GM12878 (cell line): ENCODE measurements at places on chromosomes 11 and 22. TPM values are rescaled to one million over a fixed set of nuclear protein-coding genes. Genes with fewer than 3 reads are reported as not detected.

DNA sequence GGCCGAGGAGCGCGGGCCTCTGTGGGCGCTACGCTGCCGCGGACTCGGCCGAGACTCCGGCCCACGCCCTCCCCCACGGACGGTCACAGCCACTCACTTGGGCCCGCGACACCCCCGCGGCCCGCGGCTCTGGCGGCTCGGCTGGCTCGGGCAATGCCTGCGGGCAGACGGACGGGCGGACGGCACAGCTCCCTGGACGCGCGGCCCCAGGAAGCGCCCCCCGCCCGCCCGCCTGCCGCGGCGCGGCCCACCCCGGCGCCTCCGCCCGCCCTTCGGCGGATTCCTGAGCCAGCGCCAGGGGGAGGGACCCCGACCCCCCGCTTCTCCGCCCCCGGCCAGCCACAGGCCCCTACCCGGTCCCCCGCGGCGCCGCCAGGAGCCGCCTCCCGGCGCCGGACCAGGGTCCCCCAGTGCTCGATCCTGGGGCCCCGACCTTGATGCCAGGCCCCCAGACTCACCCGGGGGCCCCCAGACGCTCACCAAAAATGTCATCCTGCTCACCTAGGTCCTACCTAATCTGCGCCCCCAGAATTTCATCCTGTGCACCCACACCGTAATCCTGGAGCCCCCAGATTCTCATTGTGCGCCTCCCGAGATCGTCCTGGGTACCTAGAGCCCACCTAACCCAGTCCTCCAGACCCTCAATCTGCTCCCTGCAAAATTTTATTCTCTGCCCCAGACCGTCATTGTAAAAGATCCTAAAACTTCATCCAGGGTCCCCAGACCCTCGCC, at the start of gene EFEMP2:
Gene EFEMP2 (minus strand): TSS at position 215 of the 732 bp plus-strand sequence. CDS start 446 bp downstream, outside the sequence.
- no peaks in the 10 kb centered on the region; the same call in 1 of the 2 replicates for H3K36me3 ChIP-seq
- peak within 1 kb of the TSS; percentile 51 for H3K27ac ChIP-seq
- H3K27me3 ChIP-seq: no peaks in the 10 kb centered on the region
- H3K4me3 ChIP-seq: peak within 1 kb of the TSS; percentile 87
- peaks cover 11% of the 10 kb centered on the region for H3K4me1 ChIP-seq

DNA sequence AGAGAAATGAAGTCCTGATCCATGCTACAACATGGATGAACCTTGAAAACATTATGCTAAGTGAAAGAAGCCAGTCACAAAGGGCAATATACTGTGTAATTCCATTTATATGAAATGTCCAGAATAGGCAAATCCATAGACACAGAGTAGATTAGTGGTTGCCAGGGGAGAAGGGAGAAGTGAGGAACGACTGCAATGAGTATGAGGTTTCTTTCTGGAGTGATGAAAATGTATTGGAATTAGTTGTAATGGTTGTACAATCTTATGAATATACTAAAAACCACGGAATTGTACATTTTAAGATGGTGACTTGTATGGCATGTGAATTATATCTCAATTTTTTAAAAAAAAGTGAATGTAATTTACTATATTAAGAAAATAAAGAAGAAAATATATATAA, 83.1 kb upstream of the GDPD4 start:
- H3K27ac ChIP-seq: no peak overlapping the region
- peaks cover 10% of the 10 kb centered on the region for H3K36me3 ChIP-seq
- no peaks in the 10 kb centered on the region for H3K4me1 ChIP-seq

DNA sequence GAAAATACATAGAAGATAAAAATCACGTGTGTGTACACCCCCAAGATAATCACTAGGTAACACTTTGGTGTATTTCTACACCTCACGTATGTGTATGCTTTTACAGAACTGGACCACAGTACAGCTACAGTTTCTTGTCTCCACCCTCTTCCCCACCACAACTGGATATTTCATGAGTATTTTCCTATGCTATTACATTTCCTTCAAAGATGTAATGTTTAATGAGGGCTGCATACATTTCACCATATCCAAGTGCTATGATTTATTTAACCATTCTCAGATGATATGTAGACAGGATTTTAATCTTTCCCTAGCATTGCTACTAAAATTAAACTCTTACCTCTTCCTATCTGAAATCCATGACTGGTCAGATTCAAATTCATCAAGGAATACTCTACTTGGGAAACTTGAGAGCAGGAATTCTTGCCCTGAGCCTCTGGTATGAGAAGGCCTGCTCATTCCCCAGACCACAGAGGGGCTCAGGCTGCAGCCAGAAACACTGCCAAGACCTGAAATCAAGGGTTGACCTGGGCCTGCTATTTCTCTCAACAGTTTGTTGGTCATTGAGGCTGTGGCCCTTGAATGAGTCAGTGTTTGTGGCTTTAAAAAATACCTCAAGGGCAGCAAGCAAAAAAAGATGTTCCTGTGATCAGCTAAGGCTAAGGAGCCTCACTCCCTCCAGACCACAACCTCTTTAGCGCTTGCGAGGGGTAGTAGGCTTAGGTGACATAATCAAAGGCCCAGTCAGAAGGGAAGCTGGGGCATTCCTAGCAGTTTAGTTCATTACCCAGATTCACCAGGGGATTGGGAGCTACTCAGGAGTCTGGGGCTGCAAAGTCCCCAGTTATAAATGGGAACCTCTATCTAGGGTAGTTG, 55.5 kb downstream of the ABTB2 start:
- peaks cover 8% of the 10 kb centered on the region for H3K4me1 ChIP-seq
- DNase-seq: peak; percentile 45
- H3K36me3 ChIP-seq: no peaks in the 10 kb centered on the region
- H3K27me3 ChIP-seq: no peaks in the 10 kb centered on the region
- no peak overlapping the region for H3K27ac ChIP-seq
- no peak overlapping the region for H3K4me3 ChIP-seq

Gene PACSIN2
- total RNA-seq: 78.7 and 80.6 TPM in 2 replicates

- H3K36me3 ChIP-seq: no peaks in the 10 kb centered on the region
- H3K4me3 ChIP-seq: peak overlapping the region; percentile 84
- H3K4me1 ChIP-seq: peaks cover 61% of the 10 kb centered on the region
These were observed 1.8 kb downstream of the AHNAK start for GRCh38 chr11:62544581-62545436.

Gene PLA2G3
- total RNA-seq: not detected in 2 replicates

- no peaks in the 10 kb centered on the region for H3K4me1 ChIP-seq
- DNase-seq: no peak
These were observed 70.8 kb downstream of the BLID start for GRCh38 chr11:122045181-122045586.

GRCh38 chr11:85281550-85281949, 345.6 kb downstream of the DLG2 start:
- H3K27ac ChIP-seq: no peak overlapping the region
- H3K36me3 ChIP-seq: no peaks in the 10 kb centered on the region
- no peaks in the 10 kb centered on the region for H3K27me3 ChIP-seq

- peaks cover 11% of the 10 kb centered on the region for H3K4me1 ChIP-seq
- no peaks in the 10 kb centered on the region for H3K27me3 ChIP-seq
- H3K27ac ChIP-seq: peak overlapping the region; percentile 58
- peak overlapping the region; percentile 99 for H3K4me3 ChIP-seq
- no peaks in the 10 kb centered on the region for H3K36me3 ChIP-seq
- no peak for DNase-seq
These were observed 518 bp downstream of the KMT5B start for GRCh38 chr11:68212421-68213134.

GRCh38 chr11:85718991-85719807, 33.2 kb upstream of the CCDC89 start:
- H3K27ac ChIP-seq: no peak overlapping the region
- DNase-seq: no peak
- H3K4me1 ChIP-seq: no peaks in the 10 kb centered on the region
- H3K36me3 ChIP-seq: no peaks in the 10 kb centered on the region
- H3K4me3 ChIP-seq: no peak overlapping the region

DNA sequence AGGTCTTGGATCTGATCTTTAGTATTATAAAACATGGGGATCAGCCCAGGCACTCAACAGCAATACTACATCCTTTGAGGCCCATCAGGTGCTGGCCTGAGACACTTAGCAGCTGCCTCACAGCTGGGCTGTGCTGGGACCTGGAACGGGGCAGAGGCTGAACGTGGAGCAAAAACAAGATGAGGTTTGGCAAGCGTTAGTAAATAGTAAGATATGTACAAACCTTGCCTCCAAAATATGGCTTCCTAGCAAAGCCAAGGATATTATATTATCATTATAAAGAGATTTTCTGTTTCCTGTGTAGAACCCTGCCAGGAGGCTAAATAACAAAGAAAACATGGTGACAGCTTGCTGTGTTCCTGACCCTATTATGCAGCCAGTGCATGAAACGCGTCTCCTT, 60.0 kb upstream of the SPON1 start:
- H3K27ac ChIP-seq: no peak overlapping the region
- no peaks in the 10 kb centered on the region for H3K27me3 ChIP-seq
- no peak overlapping the region for H3K4me3 ChIP-seq
- no peaks in the 10 kb centered on the region for H3K36me3 ChIP-seq
- H3K4me1 ChIP-seq: no peaks in the 10 kb centered on the region

DNA sequence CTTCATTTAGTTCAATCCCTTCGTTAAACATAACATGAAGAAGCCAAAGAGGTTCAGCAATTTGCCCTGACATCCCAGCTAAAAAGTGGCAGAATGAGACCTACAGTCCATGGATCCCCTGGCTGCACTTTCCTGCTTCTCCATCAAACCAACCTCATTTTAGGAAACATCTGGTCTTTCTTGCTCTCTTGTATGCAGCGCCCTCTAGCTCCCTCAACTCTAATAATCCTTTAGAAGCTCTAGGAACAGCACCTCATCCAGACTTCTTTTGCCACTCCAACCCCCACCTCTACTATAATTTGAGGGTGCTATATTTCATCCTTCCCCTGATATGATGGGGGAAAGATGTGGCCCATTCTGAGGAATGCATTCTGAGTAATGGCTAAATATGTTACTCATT, 7.4 kb downstream of the CNTF start:
- no peak overlapping the region for H3K27ac ChIP-seq
- H3K4me1 ChIP-seq: no peaks in the 10 kb centered on the region
- H3K4me3 ChIP-seq: no peak overlapping the region
- no peaks in the 10 kb centered on the region; the same call in 1 of the 2 replicates for H3K36me3 ChIP-seq
- H3K27me3 ChIP-seq: no peaks in the 10 kb centered on the region

- H3K4me3 ChIP-seq: no peak overlapping the region
- H3K27ac ChIP-seq: no peak overlapping the region
- H3K4me1 ChIP-seq: no peaks in the 10 kb centered on the region
- no peaks in the 10 kb centered on the region for H3K36me3 ChIP-seq
- DNase-seq: no peak
These were observed 60.7 kb upstream of the CCDC89 start for GRCh38 chr11:85746670-85747069.

DNA sequence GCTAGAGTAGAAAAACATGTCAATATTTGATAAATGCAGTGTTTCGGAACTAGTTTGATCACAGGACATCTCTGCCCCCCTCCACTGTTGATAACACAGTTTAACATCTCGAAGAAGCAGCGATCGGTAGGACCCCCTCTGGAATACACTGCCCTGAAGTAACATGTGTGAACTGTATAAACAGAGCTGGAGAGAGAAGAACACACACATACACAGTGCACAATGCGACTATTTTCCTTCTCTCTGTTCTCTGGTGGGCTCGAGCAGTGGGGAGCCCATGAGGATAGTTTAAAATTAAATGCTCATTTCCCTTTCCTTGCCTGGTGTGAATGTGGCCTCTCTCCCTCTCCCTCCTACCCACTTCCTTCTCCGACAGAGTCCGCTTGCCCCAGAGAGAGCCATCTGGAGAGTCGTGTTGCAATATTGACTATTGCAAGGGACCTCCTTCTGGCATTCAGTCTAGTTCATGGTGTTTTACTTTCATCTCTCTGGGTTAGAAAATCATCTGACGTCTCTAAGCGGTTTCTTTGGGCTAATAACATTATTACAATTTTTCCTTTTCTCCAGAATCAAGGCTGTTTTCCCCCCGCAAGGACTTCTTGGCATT, 51.6 kb upstream of the BARX2 start:
- no peak for DNase-seq
- H3K4me1 ChIP-seq: no peaks in the 10 kb centered on the region
- H3K27ac ChIP-seq: no peak overlapping the region
- H3K36me3 ChIP-seq: no peaks in the 10 kb centered on the region

DNA sequence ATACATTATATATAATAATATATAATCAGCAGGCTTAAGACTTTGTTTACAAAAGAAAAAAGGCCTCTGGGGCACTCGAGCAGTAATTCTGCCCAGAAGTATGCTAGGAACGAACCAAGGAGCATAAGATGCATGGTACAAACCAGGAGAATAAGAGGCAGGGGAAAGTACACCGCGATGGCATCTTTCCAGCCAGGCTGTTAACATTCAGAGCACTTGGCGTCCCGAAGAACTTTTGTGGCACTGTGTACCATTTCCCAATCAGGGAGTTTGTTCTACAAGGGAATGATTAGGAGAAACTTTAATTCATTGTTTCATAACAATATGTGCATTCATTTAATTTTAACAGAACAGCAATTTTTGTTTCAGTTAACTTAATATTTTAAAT, 125.1 kb downstream of the WT1 start:
- no peak overlapping the region for H3K27ac ChIP-seq
- no peak for DNase-seq
- no peaks in the 10 kb centered on the region for H3K27me3 ChIP-seq
- no peaks in the 10 kb centered on the region for H3K36me3 ChIP-seq
- no peak overlapping the region for H3K4me3 ChIP-seq

DNA sequence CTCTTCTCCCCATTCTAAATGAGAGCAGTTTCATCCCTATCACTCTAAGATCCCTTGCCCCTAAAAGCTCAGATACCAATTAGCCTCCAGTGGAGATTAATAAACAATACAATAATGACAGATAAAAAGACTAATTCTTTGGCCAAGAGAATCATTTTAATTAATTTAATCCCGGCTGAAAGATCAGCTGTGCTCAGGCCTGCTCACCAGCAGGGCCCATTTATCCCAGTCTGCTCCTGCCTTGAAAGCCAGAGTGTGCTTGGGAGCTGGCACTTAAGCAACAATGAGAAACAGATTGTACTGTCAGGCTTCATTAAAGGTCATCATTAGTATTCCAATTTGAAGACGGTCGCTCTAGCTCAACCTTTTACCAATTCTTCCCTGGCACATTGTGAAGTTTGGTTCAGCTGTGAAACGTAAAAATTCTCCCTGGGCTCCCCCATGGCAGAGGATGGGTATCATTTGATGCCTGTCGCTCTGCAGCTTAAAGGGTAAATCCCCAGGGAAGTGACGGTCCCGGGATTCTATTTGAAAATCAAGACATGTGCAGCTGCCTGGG, 36.1 kb upstream of the HTATIP2 start:
- no peaks in the 10 kb centered on the region for H3K4me1 ChIP-seq
- H3K4me3 ChIP-seq: no peak overlapping the region
- H3K36me3 ChIP-seq: no peaks in the 10 kb centered on the region
- no peak overlapping the region for H3K27ac ChIP-seq
- DNase-seq: no peak

GRCh38 chr11:1832211-1832919, 2.4 kb upstream of the SYT8 start:
- no peak overlapping the region for H3K4me3 ChIP-seq

Gene PICK1
- total RNA-seq: 11.6 and 15.9 TPM in 2 replicates

GRCh38 chr11:10878408-10879214, 20.8 kb upstream of the ZBED5 start:
- peak; percentile 19 for DNase-seq
- H3K27ac ChIP-seq: no peak overlapping the region
- no peaks in the 10 kb centered on the region for H3K36me3 ChIP-seq
- no peaks in the 10 kb centered on the region for H3K27me3 ChIP-seq
- no peak overlapping the region for H3K4me3 ChIP-seq
- H3K4me1 ChIP-seq: no peaks in the 10 kb centered on the region
